Lung (tissue), 17 donors: ENCODE measurements at places on chromosomes 1 and 21. TPM values are rescaled to one million over a fixed set of nuclear protein-coding genes. Genes with fewer than 3 reads are reported as not detected.

DNA sequence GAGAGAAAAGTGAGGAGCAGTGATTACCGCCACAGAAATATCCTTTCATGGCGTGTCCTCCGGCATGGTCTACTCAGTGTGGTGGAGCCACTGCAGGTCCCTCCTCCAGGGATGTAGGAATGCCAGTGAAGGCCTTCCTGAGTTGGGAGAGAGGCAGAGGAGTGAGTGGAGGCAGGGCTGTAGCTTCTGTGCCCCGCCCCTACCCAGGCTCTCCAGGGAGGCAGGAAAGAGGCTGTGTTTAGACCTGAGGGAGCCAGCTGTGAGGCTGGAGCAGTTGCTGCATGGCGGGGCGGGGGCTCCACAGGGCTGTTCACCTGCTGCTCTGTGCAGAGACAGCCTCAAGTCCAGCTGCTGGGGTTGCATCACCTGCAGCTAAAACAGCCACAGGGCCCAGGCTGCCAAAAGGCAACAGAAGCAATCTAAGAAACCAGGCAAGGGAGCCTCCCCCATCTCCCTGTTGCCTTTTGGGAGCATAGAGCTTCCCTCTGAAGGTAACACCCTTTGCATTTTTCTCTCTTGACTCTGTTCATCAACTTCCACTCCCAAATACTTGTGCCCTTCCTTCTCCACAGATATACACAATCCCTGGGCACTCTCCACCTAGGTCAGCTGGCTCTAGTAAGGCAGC, 801 bp upstream of the ANXA9 start:
- peak; percentile 51 for DNase-seq

- DNase-seq: no peak
These were observed 295.6 kb downstream of the S1PR1 start for GRCh38 chr1:101532377-101532776.

DNA sequence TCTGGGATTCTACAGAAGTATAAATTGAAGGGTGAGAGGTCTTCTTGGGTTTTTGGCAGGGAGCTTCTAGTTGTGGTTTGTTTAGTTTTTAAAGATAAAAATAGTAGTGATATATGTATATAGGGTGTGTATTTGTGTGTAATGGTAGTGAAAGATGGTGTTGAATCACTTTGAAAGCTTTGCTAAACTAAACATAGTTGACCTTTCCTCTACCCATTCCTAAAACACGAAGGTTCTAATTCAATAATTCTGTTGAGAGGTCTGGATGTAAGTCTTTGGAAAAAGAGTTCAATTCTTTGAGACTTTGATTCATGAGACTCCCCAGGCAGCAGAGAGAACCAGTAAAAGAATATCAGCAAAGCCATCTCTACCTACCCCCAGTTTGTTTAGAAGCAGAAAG, 247.9 kb upstream of the DUSP10 start:
- DNase-seq: no peak

DNA sequence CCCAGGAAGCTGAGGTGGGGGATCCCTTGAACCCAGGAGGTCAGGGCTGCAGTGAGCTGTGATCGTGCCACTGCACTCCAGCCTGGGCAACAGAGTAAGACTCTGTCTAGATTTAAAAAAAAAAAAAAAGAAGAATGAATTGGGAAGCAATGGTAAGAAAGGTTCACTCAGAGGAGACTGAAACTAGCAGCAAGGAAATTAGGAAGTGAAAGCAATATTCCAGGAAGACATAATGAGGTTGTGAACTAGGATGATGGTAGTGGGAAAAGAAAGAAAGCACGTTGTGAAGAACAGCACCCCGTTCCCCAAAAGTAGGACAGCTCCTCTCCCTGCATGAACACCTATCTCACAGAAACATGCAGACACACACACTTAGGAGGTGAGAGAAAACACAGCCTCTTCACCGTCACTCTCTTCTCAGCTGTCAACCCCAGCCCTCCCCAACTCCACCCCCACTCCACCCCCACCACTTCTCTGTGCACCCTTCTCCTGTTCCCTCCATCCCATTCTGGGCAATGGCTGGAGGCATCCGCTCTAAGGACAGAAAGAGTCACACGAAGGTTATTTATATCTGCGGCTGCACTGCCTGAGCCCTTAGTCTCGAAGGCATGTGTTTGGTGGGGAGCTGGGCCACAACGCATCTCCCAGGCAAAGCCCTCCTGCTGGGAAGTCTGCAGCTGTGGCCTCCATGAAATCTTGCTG, 101.8 kb upstream of the LPGAT1 start:
- no peak for DNase-seq

- no peak for DNase-seq
These were observed 3.4 kb downstream of the DIRAS3 start for GRCh38 chr1:68046885-68047658.

GRCh38 chr1:21963477-21964217, 13.2 kb upstream of the CELA3B start:
- DNase-seq: peak; percentile 72

DNA sequence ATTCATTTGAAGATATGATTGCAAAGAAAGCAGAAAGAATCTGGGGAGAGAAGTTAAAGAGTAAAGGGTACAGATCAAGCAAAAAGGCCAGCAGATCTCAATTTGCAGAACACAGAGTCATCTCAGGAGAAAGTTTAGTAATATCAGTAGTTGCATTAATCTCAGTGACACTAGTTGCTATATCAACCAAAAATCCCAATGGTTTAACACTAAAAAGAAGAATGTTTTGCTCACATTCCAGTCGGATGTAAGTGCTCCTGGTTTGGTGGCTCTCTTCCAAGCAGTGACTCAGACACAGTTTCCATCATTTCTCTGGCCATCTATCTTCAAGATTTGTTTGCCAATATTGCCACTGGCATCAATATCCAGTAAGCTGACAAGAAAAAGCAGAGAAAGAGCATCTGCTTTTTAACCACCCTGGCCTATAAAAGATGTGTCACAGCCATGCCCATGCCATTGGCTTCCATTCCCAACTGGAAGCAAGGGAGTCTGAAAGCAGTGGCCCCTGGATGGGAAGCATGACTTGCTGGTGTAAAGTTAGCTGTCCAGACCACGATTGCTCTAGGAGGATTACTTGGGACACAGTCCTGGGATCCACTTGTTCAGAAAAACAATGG, 45.5 kb upstream of the AIM2 start:
- no peak for DNase-seq

- no peak for DNase-seq
These were observed 51.2 kb downstream of the TCP10L start for GRCh38 chr21:32534113-32534512.

GRCh38 chr1:113325022-113325421, 65.3 kb upstream of the MAGI3 start:
- no peak for DNase-seq

- DNase-seq: peak; percentile 42
These were observed at the start of gene LHX4 for GRCh38 chr1:180229483-180230415. Gene LHX4 (plus strand): TSS chr1:180230264. CDS start chr1:180230530, 266 bp downstream.

GRCh38 chr1:12415038-12415466, 185.2 kb downstream of the VPS13D start:
- no peak for DNase-seq

- DNase-seq: no peak
These were observed 2.1 kb upstream of the HCRTR1 start for GRCh38 chr1:31615414-31615813.

DNA sequence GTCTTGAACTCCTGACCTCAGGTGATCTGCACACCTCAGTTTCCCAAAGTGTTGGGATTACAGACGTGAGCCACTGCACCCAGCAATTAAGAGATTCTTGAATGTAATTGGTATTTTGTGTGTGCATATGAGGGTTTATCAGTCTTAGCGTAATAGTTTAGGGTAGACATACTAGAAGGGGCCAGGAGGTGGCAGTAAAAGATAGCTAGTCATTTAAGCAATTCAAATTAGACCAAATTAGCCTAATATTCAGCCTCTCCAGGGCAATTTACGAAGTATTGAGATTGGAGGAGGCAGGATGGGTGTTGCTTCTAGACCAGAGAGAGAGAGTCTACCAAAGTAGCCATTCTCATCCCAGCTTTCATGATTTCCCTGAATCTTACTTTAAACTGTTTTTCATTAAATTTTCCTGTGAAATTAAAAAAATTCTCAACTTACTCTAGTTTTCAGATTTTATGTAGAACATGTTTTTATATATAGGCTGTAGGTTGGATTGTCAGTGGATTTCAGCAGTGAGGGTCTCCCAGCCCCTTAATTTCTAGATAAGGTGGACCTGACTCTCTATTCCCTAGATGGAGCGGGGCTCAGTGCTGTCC, 119.7 kb downstream of the HHAT start:
- peak; percentile 73 for DNase-seq

DNA sequence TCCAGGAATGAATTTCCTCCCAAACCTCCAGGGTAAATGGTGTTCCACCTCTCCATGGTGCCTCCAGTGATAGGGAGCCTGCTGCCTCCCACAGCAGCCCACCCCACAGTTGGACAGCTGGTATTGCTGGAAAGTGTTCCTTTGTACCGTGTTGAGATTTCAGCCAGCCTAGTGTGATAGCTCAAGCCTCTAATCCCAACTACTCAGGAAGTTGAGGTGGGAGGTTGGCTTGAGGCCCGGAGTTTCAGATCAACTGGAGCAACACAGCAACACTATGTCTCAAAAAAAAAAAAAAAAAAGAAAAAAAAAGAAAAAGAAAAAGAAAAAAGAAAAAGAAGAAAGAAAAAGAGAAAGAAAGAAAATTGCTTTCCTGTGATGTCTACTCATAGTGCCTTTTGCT, 96.1 kb downstream of the CHD1L start:
- no peak for DNase-seq

- no peak for DNase-seq
These were observed 24.4 kb downstream of the BRWD1 start for GRCh38 chr21:39288987-39289386.

DNA sequence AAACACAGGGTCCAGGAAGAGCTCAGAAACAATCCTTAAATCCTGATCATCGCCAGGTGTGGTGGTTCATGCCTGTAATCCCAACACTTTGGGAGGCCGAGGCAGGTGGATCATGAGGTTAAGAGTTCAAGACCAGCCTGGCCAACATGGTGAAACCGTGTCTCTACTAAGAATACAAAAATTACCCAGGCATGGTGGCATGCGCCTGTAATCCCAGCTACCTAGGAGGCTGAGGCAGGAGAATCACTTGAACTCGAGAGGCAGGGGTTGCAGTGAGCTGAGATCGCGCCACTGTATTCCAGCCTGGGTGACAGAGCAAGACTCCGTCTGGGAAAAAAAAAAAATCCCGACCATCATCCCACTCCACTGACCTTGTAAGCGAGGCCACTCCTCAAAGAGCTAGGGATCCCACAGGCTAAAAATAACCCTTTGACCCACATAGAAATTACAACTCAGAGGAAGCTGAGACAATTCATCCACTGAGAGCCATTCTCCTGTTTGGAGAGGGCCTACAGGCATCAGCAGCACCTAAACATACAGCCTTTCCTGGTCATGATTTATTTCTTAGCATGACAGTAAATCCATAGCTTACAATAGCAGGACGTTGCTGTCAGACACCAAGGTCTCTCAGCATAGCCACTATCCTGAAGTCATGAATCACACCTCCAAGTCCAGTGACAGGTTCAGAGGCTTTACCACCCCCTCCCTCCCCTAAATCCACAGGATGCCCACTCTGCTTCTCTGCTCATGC, 66.7 kb downstream of the TGFBR3 start:
- DNase-seq: peak; percentile 42

DNA sequence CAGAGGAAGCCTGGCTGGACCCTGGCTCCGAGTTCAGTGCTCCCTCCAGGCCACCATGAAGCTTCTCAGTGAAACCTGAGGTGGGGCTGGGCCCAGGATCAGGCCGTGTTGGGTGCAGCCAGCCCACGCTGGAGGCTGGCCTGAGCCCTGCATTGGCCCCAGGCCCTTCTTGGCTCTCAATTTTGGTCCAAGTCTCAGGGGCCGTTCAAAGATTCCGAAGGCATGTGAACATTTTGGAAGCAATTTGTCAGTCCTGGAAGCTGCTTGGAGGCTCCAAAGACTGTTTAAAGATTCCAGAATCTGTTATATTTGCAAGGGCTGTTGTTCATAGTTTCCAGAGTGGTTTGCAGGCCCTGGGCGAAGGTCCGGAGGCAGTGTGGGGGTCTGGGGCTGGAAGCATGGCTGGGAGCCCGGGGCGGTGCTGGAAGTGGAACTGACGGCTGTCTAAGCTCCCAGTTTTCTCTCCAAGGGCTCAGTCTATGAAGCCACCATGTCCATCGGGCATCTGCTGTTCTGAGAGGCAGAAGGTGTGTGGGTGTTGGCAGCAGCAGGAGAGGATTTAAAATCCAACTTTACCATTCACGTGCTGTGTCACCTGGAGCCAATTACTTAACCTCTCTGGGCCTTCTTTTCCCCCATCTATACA, 104.9 kb downstream of the EPHB2 start:
- peak; percentile 49 for DNase-seq

GRCh38 chr1:38745476-38746401, 113.8 kb downstream of the RRAGC start:
- DNase-seq: no peak

- DNase-seq: no peak
These were observed 45.8 kb downstream of the RPRD2 start for GRCh38 chr1:150409504-150410362.

DNA sequence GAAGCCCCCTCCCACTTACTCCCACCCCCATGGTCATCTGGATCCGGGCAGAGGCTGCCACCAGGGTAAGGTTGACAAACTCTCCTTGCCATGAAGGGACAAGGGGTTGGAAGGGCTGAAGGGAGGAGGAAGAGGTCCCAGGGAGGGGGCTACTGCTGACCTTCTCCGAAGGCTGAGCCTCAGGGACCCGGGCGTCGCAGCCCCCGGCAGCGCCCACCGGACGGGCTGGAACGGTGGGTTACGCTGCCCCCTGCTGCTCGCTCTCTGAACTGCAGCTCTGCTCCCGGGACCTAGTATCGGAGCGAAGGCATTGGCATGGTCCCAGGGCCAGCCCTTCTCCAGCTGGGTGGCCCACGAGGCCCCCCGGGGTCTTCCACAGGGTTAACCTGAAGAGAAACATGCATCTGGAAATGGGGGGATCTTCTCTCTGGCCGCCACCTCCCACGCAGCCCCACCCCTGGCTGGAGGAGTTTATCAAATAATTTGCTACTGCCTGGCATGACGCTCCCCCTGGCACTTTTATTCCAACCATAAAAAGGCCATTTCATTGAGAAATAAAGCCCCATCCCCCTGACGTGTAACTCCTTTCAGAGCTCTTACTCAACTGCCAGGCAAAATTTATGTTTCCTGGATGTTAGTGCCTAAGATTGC, 70.4 kb upstream of the TARDBP start:
- DNase-seq: peak; percentile 91

- peak; percentile 70 for DNase-seq
These were observed 26.2 kb downstream of the DMAP1 start for GRCh38 chr1:44239331-44239960.

GRCh38 chr1:64265141-64265540, 61.7 kb downstream of the UBE2U start:
- DNase-seq: no peak

Gene ST6GALNAC3
- 17.9 TPM for total RNA-seq

Gene G0S2
- 53.4 TPM for total RNA-seq

Gene TMEM52
- total RNA-seq: 6.1 TPM

Gene GNG4
- 0.21 TPM for total RNA-seq

Gene GUCA2B
- total RNA-seq: not detected

Gene ALG14
- total RNA-seq: 0.97 TPM

Gene VANGL1
- 10.9 TPM for total RNA-seq

Gene FCGR1A
- 25.8 TPM for total RNA-seq

Gene SLC30A10
- not detected for total RNA-seq

Gene CFAP74
- 7.3 TPM for total RNA-seq

Gene LMOD1
- 25.1 TPM for total RNA-seq

Gene OR2T11
- total RNA-seq: not detected

Gene B3GALT2
- 8.8 TPM for total RNA-seq

Gene TNFRSF8
- 1.6 TPM for total RNA-seq

Gene AHCTF1
- 44.3 TPM for total RNA-seq

Gene CFHR1
- 0.21 TPM for total RNA-seq

Gene CYP4A22
- total RNA-seq: 0.14 TPM
